ENCODE measurements at places on chromosomes 2 and 18.

DNA sequence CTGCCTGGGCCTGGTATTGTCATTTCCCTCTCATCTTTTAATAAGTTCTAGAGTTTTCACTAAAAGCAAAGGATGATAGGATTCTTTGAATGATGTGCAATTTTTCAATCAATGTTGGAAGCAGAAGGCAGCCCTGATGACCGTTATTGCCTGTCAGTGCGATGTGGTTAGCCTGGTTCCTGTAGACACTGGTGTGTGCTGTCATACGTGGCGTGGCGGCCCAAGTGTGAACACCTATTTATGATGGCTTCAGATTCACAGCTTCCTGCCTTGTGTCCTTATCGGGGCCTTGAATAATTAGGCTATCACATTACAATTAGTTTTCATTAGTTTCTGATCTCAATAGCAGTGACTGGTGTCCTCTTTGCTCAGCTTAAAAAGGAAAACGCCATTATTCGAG is 218.5 kb downstream of the TPGS2 start:
- no peak for DNase-seq

DNA sequence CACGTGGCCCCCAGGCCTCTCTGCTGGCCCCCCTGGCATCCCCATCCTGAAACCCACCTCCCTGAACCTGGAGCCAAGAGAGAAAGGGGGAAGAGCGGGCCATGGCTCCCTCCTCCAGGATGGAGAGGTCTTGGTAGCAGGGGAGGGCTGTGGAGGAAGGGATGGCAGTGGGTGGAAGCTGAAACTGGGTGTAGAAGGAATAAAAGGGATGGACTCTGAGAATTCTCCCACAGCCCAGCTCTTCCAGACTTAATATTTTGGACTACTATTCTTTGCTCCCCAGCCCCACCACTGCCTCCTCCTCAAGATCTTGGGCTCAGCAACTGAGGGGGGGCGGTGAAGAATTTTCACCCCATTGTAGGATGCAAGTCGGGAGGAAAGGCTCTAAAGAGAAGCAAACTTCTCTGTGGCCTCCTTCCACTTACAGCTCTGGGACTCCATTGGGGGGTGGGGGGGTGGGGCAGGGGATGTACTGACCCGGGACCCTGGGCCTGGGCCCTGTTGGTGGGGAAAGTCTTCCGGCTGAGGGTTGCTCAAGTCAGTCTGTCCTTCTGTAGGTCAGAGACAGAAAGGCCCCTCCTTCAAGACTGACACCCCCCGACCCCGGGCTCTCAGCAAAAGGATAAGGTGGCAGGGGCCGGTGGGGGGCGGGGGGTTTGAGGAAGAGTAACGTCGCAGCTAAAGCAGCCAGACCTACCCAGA is 501 bp downstream of the TNS1 start:
- no peak for DNase-seq

- DNase-seq = no peak
Measured at GRCh38 chr2:19690429-19690828, 211.4 kb downstream of the TTC32 start.

DNA sequence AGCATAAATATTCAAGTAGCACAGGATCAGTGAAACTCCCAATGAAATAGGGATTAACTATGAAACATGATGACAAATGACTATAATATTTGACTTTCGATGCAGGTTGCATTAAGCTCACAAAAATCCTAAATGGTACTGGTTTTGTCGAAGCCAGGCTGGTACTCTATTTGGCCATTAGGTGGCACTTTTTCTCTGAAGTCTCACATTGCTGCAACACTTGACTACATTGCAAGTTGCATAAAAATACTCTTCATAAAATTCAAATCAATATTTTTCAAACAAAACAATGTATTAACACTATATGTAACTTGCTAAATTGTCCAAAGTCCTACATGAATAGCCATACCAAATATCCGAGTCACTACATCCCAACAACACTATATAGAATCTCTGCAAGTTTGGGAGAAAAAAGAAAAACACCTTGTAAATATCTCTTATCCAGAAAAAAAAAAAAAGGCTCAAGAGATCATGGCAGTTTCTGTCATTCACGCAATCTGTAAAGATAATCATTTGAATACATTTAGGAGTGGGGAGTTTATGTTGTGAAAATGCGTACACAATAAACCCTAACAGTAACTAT is 9.5 kb downstream of the RTTN start:
- DNase-seq = no peak

DNA sequence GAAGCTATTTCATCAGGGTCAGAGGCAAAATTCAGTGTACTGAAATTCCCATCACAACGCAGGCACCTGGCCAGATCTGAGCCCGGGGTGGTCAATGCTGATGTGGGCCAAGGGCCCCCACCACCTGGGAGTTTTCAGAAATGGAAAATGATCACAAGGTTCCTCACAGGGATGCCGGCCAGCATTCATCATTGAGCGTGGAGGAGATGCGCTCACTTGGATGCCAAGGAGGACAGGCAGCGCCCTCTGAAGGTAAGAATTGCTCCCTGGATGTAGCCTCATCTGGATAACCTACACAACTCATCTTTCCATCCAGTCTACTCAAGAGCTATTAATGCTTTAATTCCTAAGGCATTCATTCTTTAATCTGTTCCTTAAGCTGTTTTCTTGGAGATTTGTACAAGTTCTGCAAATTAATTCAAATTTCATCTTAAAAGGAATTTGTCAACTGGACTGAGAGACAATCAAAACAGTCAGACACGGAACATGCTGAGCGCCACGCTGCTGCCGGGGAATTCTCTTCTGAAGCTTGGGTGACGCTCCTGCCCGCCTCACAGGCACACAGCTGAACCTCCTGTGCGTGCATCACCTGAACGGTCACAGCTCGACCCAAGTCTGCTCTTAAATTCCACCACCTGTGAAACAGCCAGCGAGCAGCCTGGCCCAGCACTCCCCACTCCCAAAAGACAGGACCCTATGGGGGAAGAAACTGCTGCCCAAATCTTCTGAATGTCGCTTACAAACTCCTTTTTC is 206.7 kb downstream of the HDAC4 start:
- no peak for DNase-seq
